Activated CD4-positive, CD25-positive, alpha-beta regulatory T cell treated with anti-CD3 and anti-CD28 coated beads, Interleukin-2, amount 50 U/mL, for 72 hours (primary cell): ENCODE measurements at places on chromosomes 4 and X.

- no peak for DNase-seq
Observed at GRCh38 chrX:39907964-39908661, 189.6 kb downstream of the BCOR start.

- DNase-seq: no peak
Observed at GRCh38 chr4:160423879-160424451, 1321.1 kb downstream of the RAPGEF2 start.

- no peak for DNase-seq
Observed at GRCh38 chr4:101701551-101701950, 89.0 kb upstream of the BANK1 start.

- DNase-seq: no peak
Observed at GRCh38 chrX:619451-619811, 11.2 kb upstream of the SHOX start.

DNA sequence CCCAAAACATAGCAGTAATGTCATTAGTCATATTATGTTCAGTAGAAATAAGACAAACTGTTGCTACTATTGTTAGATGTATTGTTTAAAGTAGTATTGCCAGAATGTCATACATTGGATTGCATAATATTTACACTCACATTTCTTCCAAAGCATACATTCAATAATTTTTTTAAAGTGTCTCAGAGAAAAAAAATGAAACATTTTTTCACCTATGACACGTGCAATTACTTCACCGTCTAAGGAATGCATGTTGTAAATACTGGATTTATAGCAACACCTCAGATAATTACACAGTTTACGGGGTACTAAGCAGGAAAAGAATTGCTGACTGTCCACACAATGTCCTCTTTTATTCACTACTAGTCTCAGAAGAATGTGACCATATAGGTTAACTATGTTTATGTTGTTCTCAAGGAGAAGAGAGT lies 162.1 kb downstream of the PCDH18 start:
- DNase-seq: no peak

DNA sequence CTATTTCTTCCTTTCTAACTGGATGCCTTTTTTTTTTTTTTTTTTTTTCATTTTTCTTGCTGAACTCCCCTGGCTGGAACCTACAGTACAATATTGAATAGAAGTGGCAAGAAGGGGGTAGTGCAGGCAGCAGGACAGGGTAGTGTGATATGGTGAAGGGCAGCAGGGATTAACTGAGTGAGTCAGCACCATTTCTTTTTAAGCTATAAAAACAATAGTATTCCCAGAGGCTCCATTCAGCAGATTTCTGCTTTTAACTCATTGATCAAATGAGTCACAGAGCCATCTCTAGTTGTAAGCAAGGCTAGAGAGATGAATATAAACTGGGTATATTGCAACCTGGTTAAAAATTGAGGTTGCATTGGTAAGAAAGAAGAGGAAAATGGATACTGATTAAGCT lies 53.6 kb upstream of the SETD7 start:
- no peak for DNase-seq

DNA sequence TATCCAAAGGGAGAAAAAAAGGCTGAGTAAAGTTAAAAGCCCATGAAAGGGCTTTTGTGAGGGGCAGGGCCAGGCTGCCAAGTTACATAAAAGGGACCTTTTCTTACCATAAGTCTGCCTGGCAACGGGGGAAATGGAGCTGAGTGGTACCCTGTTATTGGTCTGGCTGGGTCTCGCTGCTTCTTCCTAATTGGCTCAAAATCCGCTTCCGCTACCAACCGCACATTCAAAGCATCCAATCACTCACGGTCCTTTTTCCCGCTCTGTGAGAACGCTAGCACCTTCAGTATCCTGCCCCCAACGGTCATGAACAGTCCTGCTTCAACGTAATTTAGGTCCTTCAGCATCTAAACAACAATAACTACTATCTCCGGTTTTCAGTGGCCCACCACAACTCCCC lies 611 bp downstream of the TEX11 start:
- DNase-seq: no peak

DNA sequence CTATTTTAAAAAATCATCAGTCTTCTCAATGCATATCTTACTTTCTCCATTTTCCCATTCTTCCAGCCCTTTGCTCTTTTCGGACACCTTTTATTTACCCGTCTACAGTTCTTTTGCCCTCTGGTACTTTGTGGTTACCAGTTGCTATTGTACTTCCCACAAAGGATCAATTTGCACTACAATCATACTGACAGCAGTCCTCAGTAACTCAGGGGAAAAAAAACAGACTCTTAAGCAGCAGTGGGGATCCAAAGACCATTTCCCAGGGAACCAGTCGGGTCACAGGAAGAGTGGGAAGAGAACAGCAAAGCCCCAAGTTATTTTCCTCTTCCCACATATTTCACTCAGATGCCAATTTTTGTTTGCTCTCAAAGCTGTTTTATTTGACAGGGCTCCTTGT lies 23.1 kb downstream of the DMD start:
- no peak for DNase-seq

DNA sequence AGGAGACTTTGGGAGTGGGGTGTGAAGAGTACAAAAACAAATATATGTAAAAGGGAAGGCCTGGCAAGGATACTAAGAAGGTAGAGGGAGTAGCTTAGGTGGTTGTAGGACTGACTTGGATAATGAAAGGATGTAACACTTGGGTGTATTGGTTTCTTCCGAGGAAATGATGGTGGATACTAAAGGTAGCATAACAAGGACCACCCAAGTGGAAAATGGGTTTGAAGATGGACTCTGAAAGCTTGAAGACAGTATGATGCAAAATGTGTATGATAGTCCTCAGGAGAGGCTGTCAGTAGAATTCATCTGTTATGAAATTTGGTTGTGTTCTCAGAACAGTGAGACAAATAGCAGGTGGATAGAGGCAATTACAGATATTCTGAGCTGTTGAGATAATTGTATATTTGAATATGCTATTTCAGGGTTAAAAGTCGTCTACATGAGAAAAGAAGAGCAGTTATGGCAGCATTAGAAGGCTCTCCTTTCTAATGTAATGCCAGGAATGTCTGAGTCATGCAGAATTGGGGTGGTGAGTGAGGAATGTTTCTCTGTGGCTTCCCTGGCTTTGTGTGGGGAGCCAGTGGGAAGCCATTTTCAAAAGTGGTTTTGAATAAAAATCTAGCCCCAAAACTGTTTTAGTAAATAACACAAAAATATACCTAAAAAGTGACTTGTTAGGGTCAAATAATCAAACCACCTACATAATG lies 75.6 kb downstream of the FHIP1A start:
- no peak for DNase-seq

DNA sequence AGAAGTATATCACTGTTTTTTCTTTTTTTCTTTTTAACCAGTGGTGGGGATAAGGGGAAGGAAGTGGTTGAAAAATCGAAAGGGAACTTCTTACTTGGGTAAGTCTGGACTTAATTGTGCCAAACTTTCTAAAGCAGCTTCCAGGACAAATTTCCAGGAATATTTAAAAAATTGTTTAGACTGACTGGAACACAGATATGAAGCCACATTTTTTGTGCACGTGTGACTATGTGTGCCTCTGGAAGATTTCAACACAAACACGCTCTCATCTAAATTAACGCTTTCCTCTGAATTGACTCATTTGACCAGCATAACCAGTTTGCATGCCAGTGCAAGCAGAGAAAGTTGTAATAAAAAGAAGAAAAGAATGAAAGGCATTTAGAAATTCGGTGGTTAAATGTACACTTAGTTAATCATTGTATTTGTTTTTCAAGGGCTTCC lies 18.8 kb upstream of the YTHDC1 start:
- no peak for DNase-seq
